ENCODE measurements at places on chromosomes 6 and 20.

DNA sequence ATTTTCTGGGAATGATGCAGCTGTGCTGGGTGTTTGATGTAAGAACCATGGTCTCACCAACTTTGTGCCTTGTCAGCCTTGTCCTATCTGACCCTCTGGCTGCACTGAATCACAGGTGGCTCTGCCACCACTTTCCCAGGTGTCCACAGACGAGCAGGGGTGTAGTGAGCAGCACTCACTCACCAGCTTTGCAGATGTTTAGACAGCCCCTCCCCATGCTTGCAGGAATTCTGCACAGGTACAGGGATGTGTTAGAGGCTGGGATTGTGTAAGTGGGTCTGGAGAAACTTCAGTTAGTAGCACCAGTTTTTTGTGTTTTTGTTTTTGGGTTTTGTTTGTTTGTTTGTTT is 88.2 kb upstream of the NAA20 start:
- DNase-seq = no peak

DNA sequence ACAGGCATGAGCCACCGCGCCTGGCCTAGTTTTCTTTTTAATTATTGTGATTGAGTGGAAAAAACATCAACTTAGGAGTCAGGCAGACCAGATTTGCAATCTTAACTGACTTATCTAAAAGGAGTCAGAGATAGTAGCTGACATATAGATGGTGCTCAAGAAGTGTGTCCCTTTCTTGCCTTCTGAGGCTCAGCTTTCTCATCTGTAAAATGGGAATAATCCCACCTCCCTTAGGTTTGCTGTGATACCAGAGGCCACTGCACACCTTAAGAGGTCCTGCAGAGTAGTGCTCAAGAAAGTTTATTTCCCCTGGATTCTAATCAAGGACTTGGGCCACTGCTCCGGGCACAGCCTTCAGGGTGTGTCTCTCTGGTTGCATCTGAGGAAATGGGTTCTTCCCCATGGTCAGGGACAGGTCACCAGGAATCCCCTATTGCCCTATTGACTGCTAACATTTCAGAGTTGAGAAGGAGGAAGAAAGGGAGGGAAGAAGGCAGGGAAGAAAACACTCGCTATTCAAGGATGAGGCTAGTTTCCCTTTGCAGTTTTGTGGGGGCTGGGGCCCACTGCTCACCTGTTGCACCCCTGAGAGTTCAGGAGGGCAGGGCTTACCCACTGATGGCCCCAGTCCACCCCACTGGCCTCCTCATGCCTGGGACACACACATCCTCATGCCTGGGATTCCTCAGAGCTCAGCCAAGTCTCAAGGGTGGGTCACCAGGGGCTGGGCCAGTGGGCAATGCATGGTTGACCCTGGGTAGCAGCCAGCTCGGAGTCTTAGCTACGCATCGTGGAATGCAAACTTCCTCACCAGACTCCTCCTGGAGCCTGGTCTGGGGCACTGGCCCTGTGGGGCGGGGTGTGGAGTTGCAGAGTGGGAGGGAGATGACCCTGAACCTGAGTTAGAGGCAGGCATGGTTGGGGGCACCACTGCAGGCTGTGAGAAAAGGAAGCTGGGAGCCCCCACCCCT is 21.2 kb downstream of the C6orf132 start:
- DNase-seq = no peak

- DNase-seq = no peak
Observed at GRCh38 chr6:18823782-18824386, 436.7 kb downstream of the RNF144B start.

GRCh38 chr6:63582579-63583231 is 10.4 kb downstream of the LOC128125822 start:
- DNase-seq = no peak

DNA sequence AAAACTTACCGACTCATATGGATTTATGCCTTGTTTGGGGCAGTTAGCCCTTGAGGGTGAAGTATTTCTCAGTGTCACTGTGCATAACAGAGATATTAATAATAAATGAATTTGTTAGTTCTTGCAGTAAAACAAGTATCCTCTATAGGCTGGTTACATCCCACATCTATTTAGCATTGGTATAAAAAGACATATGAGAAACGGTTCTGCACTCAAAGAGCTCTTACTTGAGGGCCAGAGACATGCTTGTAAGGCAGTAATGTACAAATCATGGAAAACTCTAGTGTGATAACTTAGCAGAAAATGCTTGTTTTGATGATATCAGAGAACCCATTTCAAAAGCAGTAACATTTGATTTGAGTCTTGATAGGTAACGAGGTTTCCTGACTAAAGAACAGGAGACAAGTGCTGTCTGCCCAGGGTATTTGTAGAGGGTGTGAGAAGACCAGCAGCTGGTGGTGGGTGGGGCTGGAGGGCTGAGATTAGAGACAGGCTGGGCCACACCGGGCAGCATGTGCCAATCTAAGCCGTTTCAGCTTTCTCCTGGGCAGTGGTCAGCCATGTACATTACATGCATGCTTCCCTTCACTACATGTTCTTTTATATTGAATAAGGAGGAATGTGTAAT is 46.3 kb downstream of the TULP4 start:
- DNase-seq = no peak

Data from stimulated activated CD4-positive, alpha-beta T cell treated with anti-CD3 and anti-CD28 coated beads, Interleukin-2, amount 100 ng/mL, for 4 hours (primary cell).